ENCODE measurements at places on chromosomes 2 and 18. TPM values are rescaled to one million over a fixed set of nuclear protein-coding genes. Genes with fewer than 3 reads are reported as not detected.

DNA sequence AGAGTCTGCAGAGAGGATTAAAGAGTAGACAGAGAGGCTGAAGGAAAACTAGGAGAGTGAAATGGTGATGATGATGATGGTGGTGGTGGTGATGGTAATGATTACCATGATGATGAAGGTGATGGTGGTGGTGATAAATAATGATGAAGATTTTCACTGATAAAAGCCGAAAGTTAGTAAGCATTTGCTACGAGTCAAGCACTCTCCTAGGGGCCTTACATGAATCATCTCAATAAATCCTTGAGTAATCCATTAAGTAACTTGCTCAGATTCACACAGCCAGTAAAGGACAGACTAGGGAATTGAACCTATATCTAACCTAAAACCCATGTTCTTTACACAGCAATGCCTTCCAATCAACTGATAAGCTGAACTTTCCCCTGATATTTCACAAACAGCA, 106.7 kb upstream of the PGAP1 start:
- peak; percentile 26 for DNase-seq

- DNase-seq, result no peak
Measured at GRCh38 chr2:156797832-156798231, 361.7 kb downstream of the GPD2 start.

DNA sequence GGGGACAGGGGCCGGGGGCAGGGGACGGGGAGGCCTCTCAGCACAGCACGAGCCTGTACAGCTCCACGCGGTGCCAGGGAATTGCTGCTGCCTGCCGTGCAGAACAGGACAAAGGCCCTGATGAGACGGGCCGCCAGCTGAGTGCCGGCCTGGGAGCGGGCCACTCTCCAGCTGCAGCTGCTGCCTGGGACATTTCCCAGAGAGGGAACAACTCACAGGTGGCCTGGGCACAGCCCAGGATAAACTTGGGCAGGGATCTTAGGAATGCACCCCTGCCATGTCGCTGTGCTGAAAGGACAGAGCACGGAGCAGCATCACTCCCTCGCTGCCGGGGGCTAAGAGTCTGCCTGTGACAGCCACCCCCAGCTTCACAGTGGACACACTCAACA, 38.8 kb downstream of the CENPO start:
- no peak for DNase-seq

DNA sequence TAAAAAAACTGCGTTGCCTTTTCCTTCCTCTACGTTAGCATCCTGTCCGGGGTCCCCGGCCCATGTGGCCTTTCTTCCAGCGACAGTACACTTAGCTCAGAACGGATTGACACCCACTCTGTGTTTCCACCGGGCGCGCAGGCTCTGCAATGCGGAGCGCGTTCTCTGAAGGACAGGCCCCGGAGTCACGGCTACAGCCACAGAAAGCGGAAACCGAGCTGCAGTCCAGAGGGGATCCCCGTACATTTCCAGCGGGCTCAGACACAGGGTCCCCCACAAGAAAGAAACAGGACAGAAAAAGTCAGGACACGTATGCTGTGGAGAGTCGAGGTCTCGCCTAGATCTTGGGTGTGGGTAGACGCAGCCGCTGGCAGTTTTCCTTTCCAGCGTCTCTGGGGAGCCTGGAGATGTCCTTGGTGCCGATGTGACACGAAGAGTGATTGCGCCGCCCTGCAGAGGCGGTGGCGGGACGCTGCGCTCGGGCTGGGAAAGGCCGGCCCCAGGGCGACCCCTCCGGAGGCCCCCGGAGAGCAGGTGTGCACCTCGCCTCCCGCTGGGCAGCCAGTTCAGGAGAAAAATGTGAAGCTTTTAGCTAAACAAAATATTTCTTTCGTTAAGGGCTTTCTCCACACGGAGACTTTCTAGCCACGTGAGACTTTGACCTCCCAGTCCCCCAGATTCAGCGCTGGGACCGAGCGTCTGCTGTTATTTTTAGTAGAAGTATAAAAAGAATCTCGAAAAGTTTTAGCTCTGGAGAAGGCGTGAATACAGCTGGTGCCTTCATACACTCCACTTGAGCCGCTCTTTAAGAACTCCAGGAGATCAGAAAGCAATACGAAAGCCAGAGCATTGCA, 1.3 kb upstream of the ACKR3 start:
- DNase-seq, result peak; percentile 63

DNA sequence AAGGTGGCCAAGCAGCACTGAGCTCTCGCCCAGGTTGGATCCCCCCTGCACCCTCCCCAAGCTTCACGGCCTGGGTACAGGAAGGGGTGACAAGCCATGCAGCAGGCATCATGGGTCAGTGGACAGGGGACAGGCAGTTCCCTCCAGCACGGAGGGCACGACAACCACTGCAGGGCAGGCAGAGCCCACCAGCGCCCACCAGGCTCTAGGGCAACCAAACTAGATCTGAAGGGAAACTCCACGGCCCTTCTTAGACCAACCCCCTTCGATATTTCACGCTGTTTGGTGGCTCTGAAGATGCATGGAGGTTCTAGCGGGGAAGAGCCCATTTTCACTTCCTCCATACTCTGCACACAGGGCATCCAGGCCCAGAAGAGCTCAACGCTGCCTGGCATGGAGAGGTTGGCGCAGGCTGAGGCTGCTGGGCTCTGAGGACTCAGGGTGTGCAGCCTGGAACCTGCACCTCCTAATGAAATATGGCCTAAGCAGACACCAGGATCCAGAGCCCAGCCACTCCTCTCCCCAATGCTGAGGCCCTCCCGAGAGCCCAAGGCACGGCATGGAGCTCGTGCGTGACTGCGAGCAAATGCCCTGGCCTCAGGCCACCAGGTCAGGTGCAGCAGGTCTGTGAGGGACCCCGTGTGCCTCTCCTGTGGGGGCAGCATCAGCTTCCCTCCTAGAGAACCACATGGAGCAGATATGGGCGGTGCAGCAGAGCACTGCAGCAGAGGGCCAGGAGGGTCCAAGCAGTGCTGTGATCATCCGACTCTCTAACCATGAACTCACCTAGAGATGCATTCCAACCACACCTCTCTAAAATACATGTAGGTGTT, 8.7 kb upstream of the MTERF4 start:
- no peak for DNase-seq

GRCh38 chr18:69444221-69444620, 43.5 kb downstream of the DOK6 start:
- DNase-seq, result peak; percentile 70

- peak; percentile 98 for DNase-seq
Measured at GRCh38 chr2:229282758-229283546, 11.9 kb upstream of the PID1 start.

DNA sequence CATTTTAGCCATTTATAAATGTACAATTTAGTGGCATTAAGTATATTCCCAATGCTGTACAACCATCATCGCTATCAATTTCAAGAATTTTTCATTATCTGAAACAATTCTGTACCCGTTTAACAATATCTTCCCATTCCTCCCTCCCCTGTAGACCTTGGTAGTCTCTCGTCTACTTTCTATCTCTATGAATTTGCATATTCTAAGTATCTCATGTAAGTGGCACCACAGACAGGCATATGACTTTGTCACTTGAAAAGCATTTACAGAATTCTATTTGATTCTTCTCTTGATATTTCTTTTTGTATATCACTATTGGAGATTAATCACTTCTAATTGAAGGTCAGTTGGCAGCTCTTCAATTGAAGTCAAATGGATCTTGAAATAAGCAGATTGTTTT, 48.0 kb downstream of the CCDC138 start:
- no peak for DNase-seq

- DNase-seq, result no peak
Measured at GRCh38 chr2:32249731-32250236, 14.9 kb downstream of the NLRC4 start.

- DNase-seq, result no peak
Measured at GRCh38 chr2:97792416-97792815, 79.0 kb downstream of the ZAP70 start.

DNA sequence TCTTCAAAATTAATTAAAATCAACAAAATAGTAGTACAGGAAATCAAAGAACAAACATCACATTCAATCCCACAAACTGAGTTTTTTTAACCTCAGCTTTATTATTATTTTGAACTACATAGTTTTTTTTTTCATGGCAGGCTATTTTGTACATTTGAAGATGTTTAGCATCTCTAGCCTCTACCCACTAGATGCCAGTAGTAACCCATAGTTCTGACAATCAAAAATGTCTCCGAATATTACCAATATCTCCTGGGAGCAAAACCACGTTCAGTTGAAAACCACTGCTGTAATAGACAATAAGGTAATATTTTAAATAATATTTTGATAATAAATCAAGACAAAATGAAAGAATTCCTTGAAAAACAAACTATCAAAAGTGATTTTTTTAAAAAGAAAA, 702.6 kb upstream of the LRRTM1 start:
- DNase-seq, result no peak

DNA sequence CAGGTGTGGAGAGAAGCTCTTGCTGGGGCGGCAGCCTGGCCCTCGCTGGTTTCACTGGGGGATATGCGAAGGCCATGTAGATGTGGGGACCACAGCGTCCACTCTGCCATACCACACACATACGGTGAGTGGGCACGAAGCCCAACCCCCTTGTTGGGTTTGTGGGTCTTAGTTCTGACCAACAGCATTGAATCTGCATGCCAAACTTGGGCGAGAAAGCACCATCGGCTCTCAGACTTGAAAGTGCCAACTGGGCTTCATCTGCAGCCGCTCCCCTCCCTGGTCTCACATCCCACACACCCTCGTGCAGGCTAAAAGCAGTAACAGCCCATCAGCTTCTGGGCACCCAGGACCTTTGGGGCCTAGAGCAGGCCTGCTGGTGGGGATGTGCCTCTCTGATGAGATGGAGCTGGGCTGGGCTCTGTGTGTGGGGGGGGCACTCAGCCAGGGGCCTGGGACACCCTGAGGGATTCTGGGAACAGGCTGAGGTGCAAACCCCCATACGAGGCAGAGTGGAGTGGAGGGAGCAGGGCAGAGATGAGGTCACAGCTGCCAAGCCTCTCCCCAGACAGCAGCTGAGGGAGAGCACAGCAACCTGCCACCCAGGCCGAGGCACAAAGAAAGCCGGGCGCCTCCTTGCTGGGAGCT, 264.4 kb downstream of the TWIST2 start:
- no peak for DNase-seq

GRCh38 chr2:55715626-55716025, 22.0 kb upstream of the PNPT1 start:
- DNase-seq, result no peak

- DNase-seq, result no peak
Measured at GRCh38 chr2:162126527-162126926, 25.5 kb downstream of the GCG start.

DNA sequence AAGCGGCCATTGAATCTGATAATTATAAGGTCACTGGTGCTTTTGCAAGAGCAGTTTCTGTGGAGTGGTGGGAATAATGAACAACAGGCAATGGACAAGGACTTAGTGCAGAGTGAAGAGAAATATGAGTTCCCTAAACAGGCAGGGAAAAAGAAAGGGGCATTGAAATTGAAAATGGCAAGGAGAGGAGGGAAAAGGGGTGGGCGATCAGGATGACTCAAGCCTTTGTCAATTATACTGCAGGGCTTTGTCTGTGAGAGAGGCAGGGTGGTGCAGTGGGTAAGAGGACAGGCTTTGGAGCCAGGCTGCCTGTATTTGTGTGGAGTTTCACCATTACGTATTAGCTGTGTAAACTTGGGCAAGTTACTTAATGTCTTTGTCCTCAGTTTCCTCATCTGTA, 29.5 kb upstream of the PAIP2B start:
- no peak for DNase-seq

The MFSD2B gene
- total RNA-seq, result under 0.01 TPM

The C2orf81 gene
- total RNA-seq, result 3.5 TPM

The FAM161A gene
- total RNA-seq, result 0.76 TPM

The TMEM198 gene
- 5.8 TPM for total RNA-seq

The SCN1A gene
- total RNA-seq, result not detected

The ACAA2 gene
- 55.6 TPM for total RNA-seq

The CFC1 gene
- total RNA-seq, result not detected

The NT5DC4 gene
- not detected for total RNA-seq

The SCYGR5 gene
- not detected for total RNA-seq

The MARS2 gene
- total RNA-seq, result 5.8 TPM

The ARHGAP28 gene
- 0.63 TPM for total RNA-seq

The CD8B gene
- total RNA-seq, result not detected
